ENCODE measurements at places on chromosomes 2 and 18.

DNA sequence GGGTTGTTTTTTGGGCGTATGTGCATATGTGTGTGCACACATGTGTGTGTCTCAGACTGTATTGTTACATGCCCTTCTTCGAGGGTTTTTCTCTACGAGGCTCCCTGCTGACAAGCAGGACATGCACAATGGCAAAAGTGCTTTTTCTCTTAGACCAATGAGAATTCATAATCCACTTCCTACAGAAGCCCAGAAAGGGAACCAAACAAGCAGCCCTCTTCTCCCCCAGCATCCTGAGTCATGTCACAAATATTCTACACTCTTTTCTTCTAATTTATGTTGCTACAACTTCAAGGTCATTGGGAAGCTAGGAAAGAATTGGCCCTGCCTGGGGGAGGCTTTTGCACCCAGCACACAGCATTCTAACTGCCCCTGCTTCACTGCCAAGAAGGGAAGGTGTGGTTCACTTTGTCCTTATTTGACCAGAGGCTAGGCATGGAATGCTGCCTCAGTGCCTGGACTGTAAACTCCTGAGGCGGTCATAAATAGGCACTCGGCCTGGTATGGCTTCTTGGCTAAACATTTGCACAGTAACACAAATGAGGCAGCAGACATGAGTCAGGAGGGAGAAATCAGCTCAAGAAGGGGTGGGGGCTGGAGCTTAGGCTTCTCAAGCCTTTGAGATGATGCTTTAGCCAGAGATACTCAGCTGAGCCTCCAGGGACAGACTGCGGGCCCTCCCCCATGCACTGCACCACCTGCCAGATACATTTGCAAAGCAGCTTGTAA lies 92.7 kb upstream of the KLF7 start:
- DNase-seq: peak; percentile 98

GRCh38 chr2:143996974-143997373 lies 522.9 kb downstream of the ZEB2 start:
- no peak for DNase-seq

GRCh38 chr2:161415987-161416707 lies at the start of gene TBR1:
TSS of gene TBR1 (plus strand) at chr2:161416297. CDS start at chr2:161416411, 114 bp downstream.
- no peak for DNase-seq

DNA sequence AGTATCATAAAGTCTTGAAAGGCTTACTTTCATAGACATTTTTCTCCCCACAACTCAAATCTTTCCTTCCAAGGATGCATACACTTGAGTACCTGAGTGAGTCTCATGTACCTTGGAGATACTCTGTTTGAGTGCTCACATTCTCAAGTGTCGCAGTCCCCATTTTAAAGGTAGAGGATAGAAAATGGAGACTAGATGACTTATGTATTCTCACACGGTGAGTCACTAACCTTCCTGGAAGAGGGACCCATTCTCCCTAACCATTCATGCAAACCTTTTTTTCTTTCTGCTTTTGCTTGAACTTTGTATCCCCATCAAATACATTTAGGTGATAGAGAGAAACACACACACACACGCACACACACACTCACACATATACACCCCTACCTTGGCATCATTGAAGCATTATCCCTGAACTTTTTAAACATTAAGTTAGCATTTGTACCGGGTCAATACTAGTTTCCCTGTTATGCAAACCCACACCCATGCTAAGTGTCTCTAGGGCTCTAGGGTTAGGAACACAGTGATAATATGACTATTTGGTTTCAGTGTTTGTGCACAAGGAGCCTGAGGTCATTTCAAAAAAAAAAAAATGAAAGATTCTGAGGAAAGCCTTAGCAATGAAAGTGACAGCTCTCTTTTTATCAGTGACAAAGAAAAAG lies 236.2 kb downstream of the IKZF2 start:
- no peak for DNase-seq

- no peak for DNase-seq
Measured at GRCh38 chr2:161164161-161164560, 3.9 kb downstream of the TANK start.

- no peak for DNase-seq
Measured at GRCh38 chr2:74499940-74500577, 656 bp upstream of the LBX2 start.

DNA sequence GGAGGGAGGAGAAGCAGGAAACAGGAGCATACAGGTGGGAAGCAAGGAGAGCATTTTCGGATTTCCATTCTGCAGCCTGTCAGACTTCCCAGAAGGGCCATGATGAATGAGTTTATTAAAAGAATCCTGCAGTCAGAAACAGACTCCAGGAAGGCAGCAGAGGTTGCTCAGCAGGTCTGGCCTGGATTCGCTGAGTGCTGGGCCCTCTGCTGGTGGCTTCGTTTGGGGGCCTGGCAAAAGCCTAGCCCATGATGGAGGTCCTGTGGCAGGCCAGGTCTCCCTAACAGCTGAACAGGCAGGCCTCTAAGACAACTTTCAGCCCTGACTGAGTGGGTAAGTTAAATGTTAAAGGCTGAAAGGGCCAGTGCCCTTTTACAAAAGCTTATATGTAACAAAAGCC lies 108.2 kb upstream of the CAPN13 start:
- DNase-seq: no peak

GRCh38 chr2:46125798-46126197 lies 171.4 kb upstream of the EPAS1 start:
- DNase-seq: no peak

GRCh38 chr2:11467129-11467649 lies 1.2 kb upstream of the E2F6 start:
- DNase-seq: no peak

GRCh38 chr2:45263147-45263546 lies 253.9 kb upstream of the SIX2 start:
- DNase-seq: no peak

DNA sequence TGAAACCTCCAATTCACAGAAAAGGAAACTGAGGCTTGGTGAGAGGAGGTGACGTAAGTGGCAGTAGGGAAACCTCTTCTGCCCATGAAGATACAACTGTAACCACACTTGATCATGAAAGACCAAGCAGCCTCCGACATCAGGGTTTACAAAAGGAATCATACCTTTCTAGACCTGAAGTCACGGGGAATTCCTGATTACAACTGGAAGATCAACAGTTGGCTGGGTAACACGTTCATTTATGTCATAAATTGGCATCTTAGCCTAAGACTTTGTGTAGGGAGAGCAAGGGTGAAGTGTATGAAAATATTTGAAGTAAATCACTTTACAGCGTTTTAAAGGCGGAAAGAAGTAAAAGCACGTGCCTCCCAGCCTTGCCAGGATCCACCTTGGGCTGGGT lies 922 bp downstream of the HS1BP3 start:
- DNase-seq: no peak

- DNase-seq: peak; percentile 28
Measured at GRCh38 chr18:12309683-12310198, 1.7 kb downstream of the TUBB6 start.

- no peak for DNase-seq
Measured at GRCh38 chr2:203237346-203238238, 1.2 kb upstream of the CYP20A1 start.

- DNase-seq: no peak
Measured at GRCh38 chr18:53864770-53865169, 359.7 kb downstream of the MBD2 start.

DNA sequence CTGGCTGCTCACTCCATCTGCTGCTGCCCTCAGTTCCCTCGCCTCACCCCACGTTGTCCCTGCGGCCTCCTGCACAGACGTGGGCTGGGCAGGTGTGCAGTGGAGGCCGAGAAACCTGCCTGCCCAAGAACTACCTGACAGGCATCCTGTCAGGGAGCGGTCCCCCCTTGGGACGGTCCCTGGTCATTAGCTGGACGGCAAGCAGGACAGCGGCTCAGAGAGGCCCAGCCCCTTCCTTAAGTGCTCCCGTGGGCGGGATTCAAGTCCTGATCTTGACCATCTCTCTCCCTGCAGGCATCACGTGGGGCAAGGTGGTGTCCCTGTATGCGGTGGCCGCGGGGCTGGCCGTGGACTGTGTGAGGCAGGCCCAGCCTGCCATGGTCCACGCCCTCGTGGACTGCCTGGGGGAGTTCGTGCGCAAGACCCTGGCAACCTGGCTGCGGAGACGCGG lies 11.3 kb downstream of the BOK start:
- no peak for DNase-seq

GRCh38 chr2:27720004-27720551 lies 51.4 kb upstream of the MRPL33 start:
- peak; percentile 82 for DNase-seq

- no peak for DNase-seq
Measured at GRCh38 chr2:46963210-46963609, 47.6 kb upstream of the MCFD2 start.

DNA sequence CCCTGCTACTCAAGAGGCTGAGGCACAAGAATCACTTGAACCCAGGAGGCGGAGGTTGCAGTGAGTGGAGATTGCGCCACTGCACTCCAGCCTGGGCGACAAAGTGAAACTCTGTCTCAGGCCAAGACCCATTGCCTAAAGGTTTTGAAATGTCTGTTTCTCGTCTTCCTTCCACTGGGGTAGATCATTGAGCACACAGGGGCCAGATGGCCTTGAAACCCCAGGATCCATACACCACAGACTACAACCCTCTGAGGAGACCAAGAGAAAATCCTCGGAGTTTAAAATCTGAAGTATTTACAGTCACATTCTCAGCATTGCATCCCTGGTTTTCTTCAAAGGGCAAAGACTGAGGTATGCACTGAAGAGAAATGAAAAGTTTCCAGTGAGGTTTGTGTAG lies 7.1 kb upstream of the EPAS1 start:
- peak; percentile 72 for DNase-seq

- DNase-seq: no peak
Measured at GRCh38 chr2:59804732-59805131, 748.7 kb downstream of the BCL11A start.
